Endodermal cell (in vitro differentiated cells): ENCODE measurements at places on chromosomes 3 and 15. TPM values are rescaled to one million over a fixed set of nuclear protein-coding genes. Genes with fewer than 3 reads are reported as not detected.

DNA sequence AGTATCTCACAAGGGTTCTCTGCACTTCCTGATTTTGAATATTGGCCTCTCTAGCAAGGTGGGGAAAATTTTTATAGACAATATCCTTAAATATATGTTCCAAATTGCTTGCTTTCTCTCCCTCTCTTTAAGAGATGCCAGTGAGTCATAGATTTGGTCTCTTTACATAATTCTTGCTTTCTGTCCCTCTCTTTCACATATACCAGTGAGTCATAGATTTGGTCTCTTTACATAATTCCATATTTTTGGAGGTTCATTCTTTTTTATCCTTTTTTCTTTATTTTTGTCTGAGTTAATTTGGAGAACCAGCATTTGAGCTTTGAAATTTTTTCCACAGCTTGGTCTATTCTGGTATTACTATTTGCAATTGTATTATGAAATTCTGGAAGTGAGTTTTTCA is 77.7 kb upstream of the NUDT16 start:
- no peak overlapping the region for H3K27ac ChIP-seq
- H3K27me3 ChIP-seq, result peaks cover 5% of the 10 kb centered on the region
- H3K4me1 ChIP-seq, result no peaks in the 10 kb centered on the region
- no peak for DNase-seq
- no peaks in the 10 kb centered on the region for H3K36me3 ChIP-seq

DNA sequence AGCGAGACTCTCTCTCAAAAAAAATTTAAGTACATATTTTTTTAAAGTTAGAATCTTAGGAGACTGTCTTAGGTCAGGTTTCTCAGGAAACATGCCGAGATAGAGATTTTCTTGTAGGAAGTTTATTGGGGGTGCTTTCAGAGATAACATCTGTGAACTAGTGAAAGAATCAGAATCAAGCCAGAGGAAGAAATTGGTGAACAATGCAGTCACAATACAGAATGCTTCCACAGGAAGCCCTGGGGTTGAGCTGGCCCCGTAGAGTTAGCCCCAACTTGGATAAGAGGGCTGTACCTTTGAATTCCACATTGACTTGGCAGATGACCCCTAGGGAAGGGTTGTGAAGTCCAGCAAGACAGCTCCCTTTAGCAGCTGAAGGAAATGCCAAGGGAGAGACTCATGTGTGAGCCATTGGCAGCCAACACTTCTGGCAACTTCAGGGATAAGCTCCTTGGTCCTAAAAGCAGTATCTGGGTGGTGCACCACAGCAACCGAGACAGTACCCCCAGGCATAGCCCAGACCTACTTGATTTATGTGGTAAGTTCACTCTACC is 7.1 kb upstream of the PLCB2 start:
- no peaks in the 10 kb centered on the region for H3K4me1 ChIP-seq
- no peaks in the 10 kb centered on the region for H3K36me3 ChIP-seq
- H3K4me3 ChIP-seq, result no peak overlapping the region
- no peak for DNase-seq

DNA sequence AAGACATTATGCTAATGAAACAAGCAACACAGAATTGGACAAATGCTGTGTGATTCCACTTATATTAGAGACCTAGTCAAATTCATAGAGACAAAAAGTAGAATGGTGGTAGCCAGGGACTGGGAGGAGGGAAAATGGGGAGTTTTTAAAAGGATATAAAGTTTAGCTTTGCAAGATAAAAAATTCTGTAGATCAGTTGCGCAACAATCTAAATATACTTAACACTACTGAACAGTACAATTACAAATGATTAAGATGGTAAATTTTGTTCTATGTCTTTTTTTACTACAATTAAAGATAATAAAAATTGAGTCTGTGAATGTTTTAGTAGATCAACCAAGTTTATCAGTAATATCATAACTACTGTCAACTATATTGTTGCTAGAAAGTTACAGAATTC is 340.1 kb upstream of the PDZRN3 start:
- H3K27me3 ChIP-seq, result peaks cover 36% of the 10 kb centered on the region
- no peak overlapping the region for H3K27ac ChIP-seq
- H3K4me3 ChIP-seq, result no peak overlapping the region
- H3K36me3 ChIP-seq, result no peaks in the 10 kb centered on the region
- no peak for DNase-seq
- H3K4me1 ChIP-seq, result no peaks in the 10 kb centered on the region

GRCh38 chr3:151144760-151145159 is 58.3 kb downstream of the GPR171 start:
- no peaks in the 10 kb centered on the region for H3K36me3 ChIP-seq
- DNase-seq, result no peak
- H3K27me3 ChIP-seq, result no peaks in the 10 kb centered on the region

The BTD gene
- 21.3 and 25.7 TPM in 2 replicates for total RNA-seq

DNA sequence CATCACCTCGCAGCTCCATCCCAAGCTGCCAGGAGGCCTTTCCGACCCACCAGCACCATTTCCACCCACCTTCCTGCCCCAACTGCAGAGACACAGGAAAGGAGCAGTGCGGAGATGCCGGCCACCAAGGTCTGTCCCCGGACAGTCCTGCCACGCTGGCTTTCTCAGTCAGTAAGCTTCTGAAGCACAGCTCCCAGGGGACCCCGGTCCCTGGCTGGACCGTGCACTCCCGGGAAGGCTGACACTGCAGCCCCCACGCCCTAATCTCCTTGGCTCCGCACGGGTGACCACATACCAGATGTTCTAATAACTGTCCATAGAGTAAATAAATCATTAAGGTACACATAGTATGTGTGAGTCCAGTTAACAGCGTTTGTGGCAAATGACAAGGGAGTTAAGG is 73.5 kb downstream of the VGLL4 start:
- peaks cover 10% of the 10 kb centered on the region for H3K36me3 ChIP-seq
- no peaks in the 10 kb centered on the region for H3K27me3 ChIP-seq
- H3K4me3 ChIP-seq, result no peak overlapping the region
- no peaks in the 10 kb centered on the region for H3K4me1 ChIP-seq
- DNase-seq, result no peak
- no peak overlapping the region for H3K27ac ChIP-seq

- H3K36me3 ChIP-seq, result no peaks in the 10 kb centered on the region
- H3K4me3 ChIP-seq, result no peak overlapping the region
- H3K4me1 ChIP-seq, result no peaks in the 10 kb centered on the region
- no peak overlapping the region for H3K27ac ChIP-seq
- no peaks in the 10 kb centered on the region for H3K27me3 ChIP-seq
Measured at GRCh38 chr3:166303681-166304080, 466.5 kb upstream of the BCHE start.

The PIGX gene
- 21.8 and 29.1 TPM in 2 replicates for total RNA-seq

GRCh38 chr15:66047321-66048024 is 178.2 kb downstream of the RAB11A start:
- no peak for DNase-seq
- no peak overlapping the region for H3K27ac ChIP-seq
- H3K4me3 ChIP-seq, result no peak overlapping the region
- H3K36me3 ChIP-seq, result no peaks in the 10 kb centered on the region
- no peaks in the 10 kb centered on the region for H3K4me1 ChIP-seq

DNA sequence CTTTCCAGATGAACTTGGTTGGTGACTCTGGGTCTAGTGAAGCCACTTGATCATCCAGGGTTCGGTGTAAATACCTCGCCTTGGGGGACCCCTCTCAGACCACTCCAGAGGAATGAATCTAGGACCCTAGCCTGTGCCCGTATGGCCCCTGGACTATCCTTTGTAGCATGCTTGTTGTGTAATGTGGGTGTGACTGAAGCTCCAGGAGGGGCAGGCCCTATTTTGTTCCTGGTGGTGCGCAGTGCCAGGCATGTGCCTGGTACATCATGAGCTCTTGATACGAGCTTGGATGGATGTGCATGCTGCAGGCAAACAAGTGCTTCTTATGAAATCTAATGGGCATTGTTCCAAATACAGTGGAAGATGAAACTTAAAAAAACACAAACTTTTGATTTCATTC is 82.8 kb downstream of the EBLN2 start:
- peak; percentile 7 for DNase-seq
- H3K4me3 ChIP-seq, result no peak overlapping the region
- H3K36me3 ChIP-seq, result no peaks in the 10 kb centered on the region

The CTXN2 gene
- total RNA-seq, result 0.07 TPM in 1 of 2 replicates, not detected in the other

GRCh38 chr15:39586387-39587095 is 5.7 kb downstream of the THBS1 start:
- DNase-seq, result no peak
- H3K4me1 ChIP-seq, result peaks cover 3% of the 10 kb centered on the region
- peaks cover 86% of the 10 kb centered on the region for H3K36me3 ChIP-seq
- H3K4me3 ChIP-seq, result no peak overlapping the region
- no peak overlapping the region for H3K27ac ChIP-seq

GRCh38 chr15:27214032-27214431 is 243.1 kb downstream of the GABRG3 start:
- no peak overlapping the region for H3K4me3 ChIP-seq
- H3K4me1 ChIP-seq, result no peaks in the 10 kb centered on the region
- no peak overlapping the region for H3K27ac ChIP-seq

The ATP13A5 gene
- total RNA-seq, result 0.43 and 0.59 TPM in 2 replicates

DNA sequence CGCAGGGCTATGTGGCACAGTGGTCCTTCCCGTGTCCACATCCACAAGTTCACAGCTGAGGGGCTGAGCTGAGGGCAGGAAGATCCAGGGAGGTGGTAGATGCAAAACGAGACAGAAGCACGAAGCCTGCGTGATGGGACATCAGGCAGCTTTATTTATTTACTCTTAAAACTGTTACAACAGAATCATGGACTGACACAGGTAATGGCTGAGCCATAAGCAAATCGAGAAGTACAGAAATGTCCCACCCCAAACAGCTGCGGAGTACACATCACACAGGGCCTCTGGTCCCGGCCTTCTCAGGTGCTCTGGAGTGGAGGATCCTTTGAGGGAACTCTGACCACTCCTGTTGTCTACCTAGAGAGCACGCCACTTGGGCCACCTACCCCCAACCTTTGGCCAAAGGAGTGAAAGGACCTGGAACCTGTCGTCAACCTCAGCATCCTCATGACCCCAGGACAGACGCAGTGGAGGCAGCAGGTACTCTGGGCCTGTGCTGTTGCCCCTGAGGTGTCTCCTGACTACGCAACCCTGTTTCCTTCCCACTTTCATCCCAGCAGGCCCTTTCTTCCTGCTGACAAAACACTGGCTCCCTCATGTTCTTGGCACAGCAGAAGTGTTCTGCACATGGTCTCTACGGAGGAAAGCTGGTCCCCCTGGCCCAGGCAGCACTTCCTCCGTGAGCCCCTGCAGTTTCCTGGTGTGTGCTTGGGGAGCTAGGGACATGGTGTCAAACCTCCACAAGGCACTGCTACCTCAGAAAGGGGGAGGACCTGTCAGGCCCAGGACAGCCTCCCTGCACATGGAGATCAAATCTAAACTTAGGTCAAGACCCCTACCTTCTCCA is 47.8 kb downstream of the DHX30 start:
- H3K27me3 ChIP-seq, result no peaks in the 10 kb centered on the region
- H3K4me3 ChIP-seq, result no peak overlapping the region
- no peaks in the 10 kb centered on the region for H3K4me1 ChIP-seq
- no peak for DNase-seq
- H3K36me3 ChIP-seq, result peaks cover 89% of the 10 kb centered on the region
- H3K27ac ChIP-seq, result peak overlapping the region; percentile 64

DNA sequence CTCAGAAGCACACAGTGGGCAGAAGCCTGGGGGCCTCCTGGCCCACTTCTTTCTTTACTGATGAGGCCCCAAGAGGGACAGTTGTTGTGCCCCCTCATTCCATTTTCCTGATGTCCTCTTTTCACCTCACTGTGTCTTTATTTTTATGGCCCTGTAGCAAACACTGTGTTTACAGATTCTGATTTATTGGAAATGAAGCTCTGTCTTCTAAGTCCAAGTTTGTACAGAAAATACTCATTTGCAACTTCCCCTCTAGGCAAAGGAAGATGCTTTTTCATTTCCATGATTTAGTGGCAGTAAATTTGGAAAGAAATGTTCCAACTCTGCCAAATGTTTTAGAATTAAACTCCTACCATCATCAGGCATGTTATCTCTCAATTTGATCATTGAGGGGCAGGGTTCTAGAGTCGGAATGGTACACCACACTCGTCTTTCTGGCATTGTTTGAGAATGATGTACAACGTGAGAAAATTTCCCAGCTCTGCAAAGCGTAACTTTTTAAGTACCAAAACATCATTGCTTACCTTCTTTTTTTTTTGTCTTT is 129.7 kb downstream of the ARNT2 start:
- DNase-seq, result no peak
- no peaks in the 10 kb centered on the region for H3K4me1 ChIP-seq
- no peaks in the 10 kb centered on the region for H3K36me3 ChIP-seq
- no peak overlapping the region for H3K4me3 ChIP-seq
- H3K27ac ChIP-seq, result no peak overlapping the region
- H3K27me3 ChIP-seq, result no peaks in the 10 kb centered on the region

The EPHA3 gene
- 0.15 and 0.29 TPM in 2 replicates for total RNA-seq

DNA sequence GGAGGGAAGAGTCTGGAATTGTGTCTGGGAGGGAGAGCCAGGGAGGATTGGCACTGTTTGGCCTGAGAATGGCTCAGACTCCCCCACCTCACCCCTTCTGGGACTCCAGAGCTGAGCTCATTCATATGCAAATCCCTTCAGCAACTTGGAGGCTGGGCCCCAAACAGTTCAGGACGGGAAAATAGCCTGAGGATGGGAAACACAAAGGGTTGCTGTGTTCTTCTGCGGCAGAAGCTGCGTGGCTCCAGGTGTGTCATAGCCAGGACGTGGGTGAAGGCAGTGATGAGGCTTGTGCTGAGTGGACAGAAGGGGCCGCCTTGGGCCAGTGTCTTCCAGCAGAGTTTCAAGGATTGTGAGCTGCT is 16.6 kb downstream of the MASP1 start:
- no peaks in the 10 kb centered on the region for H3K36me3 ChIP-seq
- DNase-seq, result peak; percentile 91
- no peak overlapping the region for H3K4me3 ChIP-seq
- H3K27me3 ChIP-seq, result no peaks in the 10 kb centered on the region

GRCh38 chr3:80190051-80190450 is 422.3 kb upstream of the ROBO1 start:
- H3K27me3 ChIP-seq, result no peaks in the 10 kb centered on the region
- DNase-seq, result no peak
- peak overlapping the region; percentile 51 for H3K27ac ChIP-seq
- no peaks in the 10 kb centered on the region for H3K4me1 ChIP-seq
- H3K4me3 ChIP-seq, result no peak overlapping the region
- H3K36me3 ChIP-seq, result no peaks in the 10 kb centered on the region

GRCh38 chr15:71136793-71137518 is 21.7 kb downstream of the THSD4 start:
- H3K4me3 ChIP-seq, result no peak overlapping the region
- DNase-seq, result no peak
- H3K27ac ChIP-seq, result no peak overlapping the region
- peaks cover 5% of the 10 kb centered on the region for H3K4me1 ChIP-seq
- H3K36me3 ChIP-seq, result no peaks in the 10 kb centered on the region
